ENCODE measurements at places on chromosomes 6 and 20.

GRCh38 chr20:33113387-33113908, 34.0 kb downstream of the BPIFB4 start:
- no peak for DNase-seq

- DNase-seq: no peak
Observed at GRCh38 chr6:22019857-22020256, 277.0 kb downstream of the PRL start.

GRCh38 chr6:44338228-44339122, 4.0 kb upstream of the SPATS1 start:
- DNase-seq: no peak

GRCh38 chr6:148998704-148999103, 251.9 kb downstream of the UST start:
- no peak for DNase-seq

DNA sequence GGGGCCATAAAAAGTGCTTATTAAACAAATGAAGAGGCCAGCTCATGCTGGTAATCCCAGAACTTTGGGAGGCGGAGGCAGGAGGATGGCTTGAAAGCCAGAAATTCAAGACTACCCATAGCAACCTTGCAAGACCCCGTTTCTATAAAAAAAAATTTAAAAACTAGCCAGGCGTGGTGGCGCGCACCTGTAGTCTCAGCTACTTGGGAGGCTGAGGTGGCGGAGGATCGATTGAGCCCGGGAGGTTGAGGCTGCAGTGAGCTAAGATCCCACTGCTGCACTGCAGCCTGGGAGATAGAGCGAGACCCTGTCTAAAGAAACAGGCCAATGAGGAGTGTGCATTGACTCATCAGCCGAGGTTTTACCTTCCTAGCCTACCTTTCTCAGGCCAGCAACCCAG, 15.2 kb downstream of the NPEPL1 start:
- DNase-seq: no peak

GRCh38 chr20:53336892-53337291, 256.7 kb downstream of the ZNF217 start:
- no peak for DNase-seq

- DNase-seq: no peak
Observed at GRCh38 chr6:159184559-159184958, 15.4 kb downstream of the FNDC1 start.

DNA sequence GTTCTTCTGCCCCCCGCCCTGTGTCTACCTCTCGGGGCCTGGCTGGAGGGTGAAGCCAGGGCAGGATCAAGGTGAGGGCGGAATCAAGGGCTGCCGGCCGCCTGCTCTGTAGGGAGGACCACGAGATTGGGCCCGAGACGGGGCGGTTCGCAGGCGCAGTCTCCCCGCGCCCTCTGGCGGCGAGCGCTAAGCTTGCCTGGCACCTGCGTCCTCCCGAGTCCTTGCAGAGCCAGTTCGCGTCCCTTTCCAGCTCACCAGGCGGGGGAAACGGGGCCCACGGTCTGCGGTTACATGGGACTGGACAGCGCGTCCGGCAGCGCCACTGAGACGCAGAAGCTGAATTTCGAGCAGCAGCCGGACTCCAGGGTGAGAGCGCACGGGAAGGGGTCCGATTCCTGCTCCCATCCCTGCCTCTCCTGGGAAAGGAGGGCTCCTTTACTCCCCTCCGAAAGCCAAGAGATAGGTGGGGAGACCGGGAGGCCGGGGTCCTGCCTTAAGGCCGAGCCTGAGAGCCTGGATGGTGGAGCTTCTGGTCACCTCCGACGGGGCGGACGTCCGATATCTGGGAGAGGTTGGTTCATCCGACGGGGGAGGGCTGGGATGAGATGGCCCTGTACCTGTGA, 3.6 kb upstream of the MATN4 start:
- no peak for DNase-seq

DNA sequence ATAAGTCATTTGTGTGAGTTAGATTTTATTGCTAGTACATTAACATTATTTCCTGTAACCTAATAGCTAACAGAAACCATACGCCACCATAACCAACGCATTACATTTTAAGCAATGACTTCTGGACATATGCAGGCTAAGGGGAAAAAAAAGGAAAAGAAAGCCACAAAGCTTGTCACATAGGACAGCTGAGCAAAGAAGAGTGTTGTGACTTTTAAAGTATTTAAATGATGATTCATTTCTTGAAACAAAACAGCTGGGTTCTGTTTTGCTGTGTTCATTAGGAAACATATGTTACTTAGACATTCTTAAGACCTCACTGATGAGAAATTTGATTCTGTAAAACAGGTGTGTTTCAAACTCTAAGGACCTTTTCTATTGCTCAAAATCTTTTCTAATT, 171.4 kb downstream of the COL9A1 start:
- no peak for DNase-seq

DNA sequence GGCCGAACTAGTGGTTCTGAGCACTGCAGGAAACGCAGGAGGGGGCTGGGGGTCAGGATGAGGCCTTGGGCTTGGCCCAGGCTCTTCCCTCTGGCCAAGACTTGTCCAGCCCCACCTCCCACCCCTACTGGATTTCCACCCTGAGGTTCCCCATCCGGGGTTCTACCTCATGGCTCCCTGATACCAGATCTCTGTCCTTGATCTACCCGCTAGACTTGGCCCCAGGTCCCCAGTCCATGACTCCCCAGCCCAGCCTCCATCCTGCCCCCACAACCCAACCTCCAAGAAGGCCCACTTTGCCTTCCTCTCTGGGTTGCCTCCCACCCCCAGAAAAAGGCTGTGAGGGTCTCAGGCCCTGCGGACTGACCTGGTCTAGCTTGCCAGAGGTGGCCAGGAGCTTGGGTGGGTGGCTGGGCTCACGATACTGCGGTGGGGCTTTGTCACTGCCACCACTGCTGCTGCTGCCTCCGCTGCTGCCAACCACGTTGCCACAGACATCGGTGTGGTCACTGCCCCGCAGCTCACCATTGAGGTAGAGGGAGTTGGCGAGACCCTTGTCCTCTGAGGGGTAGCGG, 6.8 kb upstream of the FASTKD5 start:
- no peak for DNase-seq

- DNase-seq: no peak
Observed at GRCh38 chr6:111862314-111862713, 10.9 kb downstream of the FYN start.

GRCh38 chr20:7980332-7981046, 39.1 kb downstream of the TMX4 start:
- DNase-seq: no peak

DNA sequence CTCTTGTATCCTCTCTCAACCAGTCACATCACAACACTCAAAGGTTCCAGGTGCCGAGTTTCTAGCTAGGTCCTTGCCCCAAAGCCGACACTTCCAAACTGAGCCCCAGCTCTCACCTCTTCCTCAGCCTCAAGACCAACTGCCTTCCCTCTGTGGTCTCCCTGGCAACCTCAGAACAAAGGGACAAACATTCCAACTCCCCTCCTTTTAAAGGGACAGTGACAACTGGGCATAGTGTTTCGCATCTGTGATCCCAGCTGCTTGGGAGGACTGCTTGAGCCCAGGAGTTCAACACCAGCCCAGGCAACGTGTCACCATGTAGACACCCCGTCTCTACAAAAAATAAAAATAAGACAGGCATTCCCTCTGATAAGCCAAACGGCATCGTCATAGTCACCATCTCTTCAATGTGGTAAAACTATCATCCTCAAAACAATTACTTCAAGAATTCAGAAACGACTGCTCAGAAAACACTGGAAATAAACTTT, 11.3 kb downstream of the DIDO1 start:
- no peak for DNase-seq

All from AG04449 (cell line).